ENCODE measurements at places on chromosomes 7 and 10. TPM values are rescaled to one million over a fixed set of nuclear protein-coding genes. Genes with fewer than 3 reads are reported as not detected.

DNA sequence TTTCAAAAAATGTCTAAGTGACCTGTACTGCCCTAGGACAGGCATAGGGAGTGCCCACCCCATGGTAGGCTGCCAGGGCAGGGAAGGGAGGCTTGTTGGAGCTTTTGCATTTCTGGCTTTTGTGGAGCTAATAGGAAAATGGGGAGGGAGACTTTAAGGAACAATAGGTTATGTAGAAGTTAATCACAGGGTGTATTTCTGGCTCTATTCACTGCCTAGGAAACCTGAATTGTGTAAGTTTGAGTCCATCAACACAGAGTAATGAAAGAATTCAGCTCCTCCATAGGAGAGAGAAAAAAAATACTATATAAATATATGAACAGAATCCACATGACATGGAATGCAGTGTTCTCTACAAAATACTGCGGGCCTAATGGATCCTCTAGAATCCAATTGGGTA is 661.5 kb downstream of the KCNMA1 start:
- no peak for DNase-seq

- DNase-seq, result no peak
Observed at GRCh38 chr7:92934096-92934495, 97.7 kb upstream of the CDK6 start.

- DNase-seq, result no peak
Observed at GRCh38 chr7:149664666-149665065, 108.7 kb downstream of the ZNF467 start.

DNA sequence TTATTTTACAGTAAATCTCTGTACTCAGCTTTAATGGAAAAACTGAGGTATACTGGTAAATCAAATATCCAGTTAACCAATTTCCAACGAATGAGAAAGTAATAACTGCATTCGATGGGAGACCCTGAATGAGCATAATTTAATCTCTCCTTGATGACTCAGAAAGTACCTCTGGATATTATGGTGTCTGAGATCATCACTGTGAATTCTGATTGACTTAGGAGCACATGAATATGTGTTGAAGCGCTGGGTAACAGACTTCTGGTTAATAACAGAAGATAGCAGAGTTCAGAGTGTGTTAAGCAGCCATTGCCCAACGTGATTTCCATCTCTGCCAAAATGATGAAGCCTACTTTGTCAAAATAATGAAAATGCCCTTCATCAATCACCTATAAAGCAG is 116.6 kb downstream of the NRP1 start:
- no peak for DNase-seq

DNA sequence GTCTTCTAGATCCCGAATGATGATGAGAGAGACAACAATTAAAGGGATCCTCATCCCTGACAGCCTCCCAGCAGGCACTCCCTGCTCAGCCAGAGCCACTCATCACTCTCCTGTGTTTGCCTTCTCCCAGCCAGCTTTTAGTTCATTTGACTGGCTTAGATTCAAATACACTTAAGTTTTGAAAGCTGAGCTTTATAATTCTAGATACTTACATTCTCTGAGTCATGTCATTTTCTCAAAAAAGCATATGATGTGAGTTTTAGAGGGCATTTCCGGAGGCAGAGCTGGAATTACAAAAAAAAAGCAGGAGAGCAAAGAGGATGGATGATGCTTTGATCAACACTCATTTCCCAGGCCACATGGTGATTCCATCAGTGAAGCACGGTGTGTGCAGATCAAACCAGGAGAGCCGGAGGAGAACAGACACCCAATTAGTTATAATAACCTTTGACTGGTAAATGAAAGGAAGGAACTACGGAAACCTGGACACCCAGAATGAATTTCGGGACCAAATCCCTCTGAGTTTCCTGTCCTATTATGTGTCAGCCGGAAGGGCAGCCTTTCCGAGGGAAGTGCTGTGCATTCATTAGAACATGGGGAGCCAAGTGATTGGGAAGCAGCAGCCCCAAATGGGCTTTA is 81.5 kb upstream of the HPS1 start:
- DNase-seq, result no peak

DNA sequence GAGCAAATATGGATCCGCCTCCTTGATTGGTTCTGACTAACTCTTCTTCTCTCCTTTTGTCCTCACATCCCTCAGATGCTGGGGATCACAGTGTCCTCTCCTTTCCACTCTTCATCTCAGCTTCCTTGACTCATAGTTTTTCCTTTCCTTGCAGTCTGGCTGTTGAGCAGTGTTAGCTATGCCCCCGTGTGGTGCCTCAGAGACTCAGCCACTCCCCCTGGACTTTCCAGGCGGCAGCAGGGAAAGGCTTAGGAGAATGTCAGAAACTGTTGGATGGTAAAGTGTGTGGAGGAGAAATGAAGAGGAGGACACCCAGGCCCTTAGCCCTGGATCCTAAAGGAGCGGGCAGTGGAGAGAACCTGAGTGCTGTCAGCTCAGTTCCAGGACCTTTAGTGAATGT is 267.5 kb downstream of the CELF2 start:
- no peak for DNase-seq

DNA sequence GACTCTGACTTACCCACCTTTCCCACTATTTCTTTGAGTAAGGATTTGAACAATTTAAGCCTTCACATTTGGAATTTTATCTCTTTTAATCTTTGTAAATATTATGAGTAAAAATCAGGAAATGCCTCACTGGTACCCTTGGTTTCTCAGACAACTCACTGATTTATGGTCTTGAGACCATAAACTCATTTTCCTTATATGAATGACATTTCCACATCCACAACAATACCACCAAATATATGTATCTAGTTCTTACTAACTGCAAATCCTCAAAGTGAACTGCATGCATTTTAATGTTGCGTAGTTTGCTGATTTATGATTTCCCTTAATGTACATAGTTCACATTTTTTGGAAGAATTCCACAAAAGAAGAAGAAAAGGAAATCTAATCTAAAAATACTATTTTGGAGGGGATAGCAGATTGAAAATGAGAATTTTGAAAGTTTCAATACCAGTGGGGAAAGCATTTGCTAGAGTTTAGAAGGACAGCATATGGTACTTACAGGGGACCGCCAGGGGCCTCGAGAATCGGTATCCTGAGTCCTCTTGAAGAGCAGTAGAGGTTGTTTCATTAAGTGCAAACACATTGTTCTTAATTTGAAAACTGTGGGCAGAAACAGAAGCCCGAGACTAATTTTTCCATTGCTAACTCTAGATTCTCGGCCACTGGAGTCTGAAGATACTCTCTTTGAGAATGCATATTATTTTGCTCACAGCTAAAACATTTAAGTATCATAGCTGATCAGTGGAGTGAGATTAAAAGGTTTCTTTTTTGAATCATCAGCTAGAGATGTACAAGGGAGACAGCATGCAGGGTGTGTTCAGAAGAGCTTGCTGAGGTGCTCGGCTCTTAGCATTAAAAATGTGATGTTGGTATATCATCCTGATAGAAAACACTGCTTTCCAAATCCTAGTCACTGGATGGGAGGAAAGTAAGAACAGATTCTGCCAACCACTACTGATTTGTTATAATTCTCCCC is 964.0 kb downstream of the GATA3 start:
- DNase-seq, result no peak

DNA sequence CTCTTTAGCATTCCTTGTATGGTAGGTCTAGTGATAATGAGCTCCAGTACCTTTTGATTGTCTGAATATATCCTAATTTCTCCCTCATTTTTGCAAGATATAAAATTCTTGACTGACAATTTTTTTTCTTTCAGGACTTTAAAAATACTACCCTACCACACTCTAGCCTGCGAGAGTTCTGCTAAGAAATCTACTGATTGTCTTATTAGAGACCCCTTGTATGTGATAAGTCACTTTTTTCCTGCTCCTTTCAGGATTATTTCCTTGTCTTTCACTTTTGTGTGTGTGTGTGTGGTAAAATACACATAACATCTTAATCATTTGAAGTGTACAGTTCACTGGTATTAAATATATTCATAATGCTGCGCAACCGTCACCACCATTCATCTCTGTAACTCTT is 68.7 kb upstream of the PPP1R9A start:
- DNase-seq, result no peak

- no peak for DNase-seq
Observed at GRCh38 chr7:114942446-114943175, 20.7 kb downstream of the MDFIC start.

- DNase-seq, result no peak
Observed at GRCh38 chr10:64010711-64011110, 489.5 kb downstream of the REEP3 start.

DNA sequence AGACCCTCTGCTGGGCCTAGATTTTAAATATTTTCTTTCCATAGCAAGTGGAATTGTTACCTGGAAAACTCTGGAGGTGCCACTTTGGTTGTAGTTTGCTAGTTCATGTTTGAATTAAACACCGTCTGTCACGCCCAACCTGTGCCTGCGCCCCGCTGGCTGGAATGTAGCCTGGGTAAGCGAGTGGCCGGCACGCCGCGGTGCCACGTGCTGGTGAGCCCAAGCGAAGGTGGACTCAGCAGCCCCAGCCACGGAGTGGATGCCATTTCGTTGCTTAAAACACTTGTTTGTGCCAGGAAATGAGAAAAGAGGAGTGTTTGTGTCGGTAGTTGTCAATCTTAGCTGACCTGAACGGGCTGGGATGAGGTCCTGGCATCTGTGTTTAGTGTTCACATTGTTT is 2.7 kb downstream of the GET4 start:
- DNase-seq, result no peak

- no peak for DNase-seq
Observed at GRCh38 chr7:101172854-101173751, 7.0 kb downstream of the NAT16 start.

DNA sequence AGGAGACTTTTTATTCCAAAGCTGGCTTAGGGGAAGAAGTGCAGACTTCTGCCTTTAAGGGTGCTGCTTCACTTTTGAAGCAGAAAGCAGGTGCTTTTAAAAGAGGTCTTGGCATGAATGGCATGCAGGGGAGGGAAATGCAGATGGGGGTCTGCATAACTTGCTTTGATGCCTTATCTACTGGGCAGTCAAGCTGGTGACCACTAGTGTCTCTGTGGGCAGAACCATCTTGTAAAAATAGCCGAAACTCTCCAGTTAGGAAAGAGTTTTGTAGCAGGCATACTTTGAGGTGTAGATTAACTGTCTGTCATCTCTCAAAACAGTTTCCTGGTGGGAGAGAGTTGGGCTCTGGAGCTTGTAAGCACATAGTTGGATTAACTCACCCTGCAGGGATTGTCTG is 9.9 kb upstream of the CTNNA3 start:
- DNase-seq, result no peak

Gene PSD
- polyA plus RNA-seq, result 2.0 TPM

Gene GNGT1
- not detected for polyA plus RNA-seq

Gene MAP3K8
- polyA plus RNA-seq, result 62.9 TPM

Gene HOXA3
- not detected for polyA plus RNA-seq
